Epithelial cell of proximal tubule (primary cell): ENCODE measurements at places on chromosomes 4 and X. TPM values are rescaled to one million over a fixed set of nuclear protein-coding genes. Genes with fewer than 3 reads are reported as not detected.

DNA sequence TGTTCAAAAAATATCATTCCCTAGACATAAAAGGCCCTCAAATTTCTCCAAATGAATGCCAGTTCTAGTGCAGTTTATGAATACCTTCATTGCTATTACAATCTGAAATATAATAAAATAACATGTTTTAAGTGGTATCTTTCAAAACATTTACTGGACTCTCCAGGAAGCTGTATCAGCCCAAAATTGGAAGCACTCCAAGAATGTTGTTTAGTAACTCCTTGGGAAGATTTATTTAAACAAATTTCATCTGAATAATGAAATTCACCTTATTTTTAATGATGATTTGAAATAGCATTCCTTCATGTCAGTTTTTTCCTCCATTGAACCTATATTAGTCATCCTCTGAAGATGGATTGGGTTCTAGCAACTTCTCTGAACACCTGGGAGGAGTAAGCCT, 217.2 kb upstream of the PCDH18 start:
- DNase-seq: no peak

- DNase-seq: no peak
These were observed 5.7 kb downstream of the NSG1 start for GRCh38 chr4:4392501-4393183.

- DNase-seq: peak; percentile 52
These were observed 46.1 kb downstream of the HTRA3 start for GRCh38 chr4:8315435-8316250.

DNA sequence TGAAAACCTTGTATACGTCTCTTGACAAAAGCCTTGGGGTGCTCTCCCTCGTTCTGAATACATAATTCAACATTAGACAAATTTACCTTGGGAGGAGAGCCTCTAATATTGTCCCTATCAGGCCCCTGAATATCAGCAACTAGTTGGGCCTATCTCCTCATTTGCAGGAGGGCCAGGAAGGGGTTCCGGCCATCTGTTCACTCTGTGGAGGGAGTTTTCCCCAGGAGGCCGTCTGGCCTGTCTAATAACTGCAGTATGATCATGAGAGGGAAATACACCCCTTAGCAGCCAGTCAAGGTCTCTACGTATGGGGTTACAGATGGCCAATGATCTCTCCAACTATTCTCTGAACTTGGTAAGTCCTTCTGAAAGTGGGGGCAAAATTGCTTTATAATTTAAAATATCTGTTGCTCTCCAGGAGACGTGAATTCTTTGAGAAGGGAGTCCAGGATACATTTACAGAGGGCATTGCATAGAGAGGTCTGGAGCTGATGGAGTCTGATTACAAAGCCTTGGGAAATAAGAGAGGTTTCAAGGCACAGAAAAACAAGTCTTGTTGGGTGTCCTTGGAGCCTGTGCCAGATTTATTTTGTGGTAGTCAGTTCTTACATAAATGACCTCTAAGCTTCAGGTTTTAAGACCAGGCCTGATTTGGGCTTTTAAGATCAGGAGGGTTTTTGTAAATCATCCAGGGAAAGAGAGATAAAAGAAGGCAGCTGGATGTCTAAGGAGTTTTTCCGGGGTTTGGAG, 48.2 kb upstream of the UXT start:
- DNase-seq: no peak

DNA sequence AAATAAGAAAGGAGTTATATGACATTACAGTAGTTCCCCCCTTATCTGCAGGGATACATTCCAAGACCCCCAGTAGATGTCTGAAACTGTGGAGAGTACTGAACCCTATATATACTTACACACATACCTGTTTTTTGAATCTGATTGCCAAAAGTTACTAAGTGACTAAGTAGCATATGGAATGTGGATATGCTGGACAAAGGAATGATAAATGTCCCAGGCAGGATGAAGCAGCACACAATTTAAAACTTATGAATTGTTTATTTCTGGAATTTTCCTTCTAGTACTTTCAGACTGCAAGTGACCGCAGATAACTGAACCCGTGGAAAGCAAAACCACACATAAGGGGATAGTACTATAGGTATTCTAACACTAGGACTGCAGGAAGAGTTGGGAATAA, 22.7 kb downstream of the UGDH start:
- DNase-seq: no peak

DNA sequence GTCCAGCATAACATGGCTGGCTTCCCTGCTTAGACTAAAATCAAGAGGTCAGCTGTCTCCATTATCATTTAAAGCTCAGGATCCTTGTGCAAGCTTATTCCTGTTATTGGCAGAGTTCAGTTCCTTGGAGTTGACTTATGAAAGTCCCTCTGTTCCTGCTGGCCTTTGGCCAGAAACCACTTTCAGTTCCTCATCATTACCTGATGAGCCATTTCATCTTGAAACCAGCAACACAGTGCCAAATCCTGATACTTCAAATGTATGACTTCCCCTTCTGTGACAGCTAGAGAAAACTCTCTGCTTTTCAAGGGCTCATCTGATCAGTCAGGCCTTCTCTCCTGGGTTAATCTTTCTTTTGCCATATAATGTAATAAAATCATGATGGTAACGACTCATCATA, 110.6 kb upstream of the FSTL5 start:
- DNase-seq: peak; percentile 20

GAGE1 gene
- not detected in 2 replicates for total RNA-seq

MAGEA12 gene
- total RNA-seq: not detected in 2 replicates

ABLIM2 gene
- 1.0 TPM in 1 of 2 replicates, not detected in the other for total RNA-seq
